ENCODE measurements at places on chromosomes 3 and 15.

- no peak for DNase-seq
Measured at GRCh38 chr3:108669208-108669607, 79.7 kb downstream of the DZIP3 start.

DNA sequence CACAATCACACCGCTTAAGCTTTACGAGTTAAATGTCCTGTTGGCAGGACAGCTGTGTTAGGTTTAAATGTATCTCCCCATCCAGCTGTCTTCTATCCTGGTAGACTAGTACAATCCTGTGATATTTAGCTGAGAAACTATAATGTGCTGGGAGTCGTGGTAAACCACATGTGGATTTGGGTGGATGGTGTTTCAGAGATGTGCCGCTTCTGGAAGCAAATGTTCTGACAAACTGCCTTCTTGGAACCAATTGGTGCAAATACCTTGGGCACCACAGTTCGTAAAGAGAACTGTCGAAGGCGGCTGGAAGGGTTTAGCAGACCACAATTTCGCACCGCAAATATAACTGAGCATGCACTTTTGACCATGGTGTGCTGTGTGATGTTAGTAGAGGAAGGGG is 15.0 kb downstream of the SCG5 start:
- no peak for DNase-seq

DNA sequence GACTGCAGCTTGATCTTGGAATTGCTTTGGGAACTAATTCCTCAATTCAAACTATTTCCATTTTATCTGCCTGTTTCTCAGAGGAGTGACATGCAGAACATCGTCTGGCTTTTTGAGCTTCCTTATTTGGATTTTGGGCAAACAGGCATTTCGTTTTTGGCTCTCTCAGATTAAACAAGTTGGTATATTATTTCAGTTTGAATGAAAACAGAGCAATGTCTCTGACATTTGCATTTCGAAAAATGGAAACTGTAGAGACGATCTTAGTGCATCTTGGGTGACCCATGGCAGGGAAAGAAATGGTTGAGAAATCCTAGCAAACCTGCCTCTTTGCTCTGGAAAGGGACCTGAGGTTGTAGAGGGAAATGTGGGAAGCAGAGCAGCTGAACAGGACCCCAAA is 33.0 kb upstream of the SNRK start:
- no peak for DNase-seq

GRCh38 chr15:65189102-65189740 is 4.1 kb upstream of the CLPX start:
- DNase-seq: no peak

DNA sequence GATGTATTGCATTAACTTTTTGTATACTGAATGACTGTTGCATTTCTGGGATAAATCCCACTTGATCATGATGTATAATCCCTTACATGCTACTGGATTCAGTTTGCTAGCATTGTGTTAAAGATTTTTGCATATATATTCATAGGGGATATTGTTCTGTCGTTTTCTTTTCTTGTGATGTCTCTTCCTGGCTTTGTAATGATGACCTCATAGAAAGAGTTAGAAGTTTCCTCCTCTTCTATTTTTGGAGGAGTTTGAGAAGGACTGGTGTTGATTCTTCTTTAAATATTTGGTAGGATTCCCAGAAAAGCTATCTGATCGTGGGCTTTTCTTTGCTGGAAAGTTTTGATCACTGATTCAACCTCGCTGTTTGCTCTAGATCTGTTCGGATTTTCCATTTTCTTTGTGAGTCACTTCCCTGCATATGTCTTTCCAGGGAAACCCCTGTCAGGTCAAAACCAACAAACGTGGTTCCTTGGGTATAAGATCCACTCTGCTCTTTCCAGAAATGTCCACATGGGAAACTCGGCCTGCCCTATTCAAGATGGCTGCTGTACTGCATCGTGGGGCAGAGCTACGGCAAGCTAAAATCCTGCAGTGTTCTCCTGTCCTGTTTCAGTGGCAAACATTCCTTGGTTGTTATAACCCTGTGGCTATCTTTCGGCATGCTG is 120.4 kb downstream of the GABRG3 start:
- DNase-seq: no peak

DNA sequence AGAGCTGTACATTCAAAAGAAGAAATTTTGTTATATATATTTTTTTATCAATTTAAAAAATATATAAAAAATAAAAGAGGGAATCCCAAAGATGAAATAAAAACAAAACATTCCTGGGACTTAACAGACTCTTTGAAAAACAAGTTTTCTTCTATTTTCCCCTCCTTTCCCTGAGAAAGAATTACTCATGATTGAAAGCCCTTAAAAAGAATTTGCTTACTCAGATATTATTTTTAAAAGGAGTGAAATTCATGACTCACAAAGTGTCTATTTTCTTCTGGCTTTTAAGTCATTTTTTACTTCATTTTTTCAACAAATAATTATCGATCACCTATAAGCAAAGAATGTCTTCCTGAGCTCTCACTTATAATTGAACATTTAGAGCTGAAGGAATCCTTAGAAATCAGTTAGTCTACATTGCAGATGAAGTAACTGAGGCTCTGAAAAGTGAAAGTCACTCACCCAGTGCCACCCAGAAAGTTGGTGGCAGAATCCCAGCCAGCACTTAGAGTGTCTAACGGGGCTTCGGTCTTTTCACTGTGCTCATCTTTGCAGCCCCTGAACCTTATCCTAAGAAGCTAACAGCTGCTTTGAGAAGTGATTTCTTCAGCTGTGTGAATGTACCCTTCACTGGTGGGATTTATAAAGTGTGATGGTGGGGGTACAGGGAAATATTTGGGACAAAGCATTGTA is 42.5 kb upstream of the NUDT16 start:
- DNase-seq: no peak

- DNase-seq: no peak
Measured at GRCh38 chr3:39528844-39529243, 61.4 kb downstream of the MOBP start.
